ENCODE measurements at places on chromosomes 6 and 20. TPM values are rescaled to one million over a fixed set of nuclear protein-coding genes. Genes with fewer than 3 reads are reported as not detected.

DNA sequence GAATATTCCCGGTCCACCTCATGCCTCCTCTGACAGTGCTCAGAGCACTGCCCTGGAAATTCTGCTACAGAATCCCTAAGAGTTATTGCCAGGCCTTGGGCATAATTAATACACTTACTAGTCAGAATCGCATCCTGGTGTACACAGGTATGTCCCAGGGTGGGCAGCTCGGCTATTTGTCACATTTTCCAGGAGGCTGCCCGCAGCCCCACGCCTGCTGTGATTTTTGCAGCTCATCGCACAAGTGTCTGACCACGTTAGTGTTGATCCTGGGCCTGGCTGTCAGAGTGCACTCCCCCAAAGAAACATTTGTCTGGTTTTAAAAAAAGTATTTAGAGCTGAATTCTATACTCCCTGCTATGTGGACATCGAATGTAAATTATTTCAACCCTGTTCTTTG is 105.4 kb downstream of the CD83 start:
- H3K27me3 ChIP-seq = no peaks in the 10 kb centered on the region
- no peaks in the 10 kb centered on the region for H3K36me3 ChIP-seq
- H3K27ac ChIP-seq = no peak overlapping the region

DNA sequence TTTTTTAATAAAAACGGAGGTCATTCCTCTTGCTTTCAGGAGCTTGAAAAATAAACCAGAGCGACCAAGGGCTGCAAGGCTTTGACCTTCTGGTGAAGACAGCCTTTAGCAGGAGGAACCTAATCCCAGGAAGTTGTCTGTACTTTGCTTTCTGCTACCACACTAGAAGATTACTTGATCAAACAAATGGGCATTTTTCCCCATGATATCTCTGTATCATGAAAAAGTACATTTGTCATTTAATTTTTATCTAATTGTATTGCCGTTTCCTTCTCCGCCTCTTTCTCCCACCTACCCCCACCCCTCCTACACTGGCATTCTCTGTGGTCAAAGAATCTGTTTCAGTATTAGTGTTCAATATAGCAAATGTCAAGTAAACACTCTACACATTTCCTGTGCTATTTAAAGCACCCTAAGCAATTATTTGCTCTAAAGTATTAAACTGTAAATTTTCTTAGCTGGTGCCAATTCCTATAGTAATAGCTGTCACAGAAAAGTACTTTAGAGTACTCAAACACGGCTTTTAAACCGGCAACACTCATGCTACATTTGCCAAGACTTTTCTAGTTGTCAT is 29.7 kb downstream of the ATXN1 start:
- no peak overlapping the region for H3K4me3 ChIP-seq
- H3K36me3 ChIP-seq = peaks cover 24% of the 10 kb centered on the region
- peak overlapping the region; percentile 41 for H3K27ac ChIP-seq
- H3K27me3 ChIP-seq = no peaks in the 10 kb centered on the region

DNA sequence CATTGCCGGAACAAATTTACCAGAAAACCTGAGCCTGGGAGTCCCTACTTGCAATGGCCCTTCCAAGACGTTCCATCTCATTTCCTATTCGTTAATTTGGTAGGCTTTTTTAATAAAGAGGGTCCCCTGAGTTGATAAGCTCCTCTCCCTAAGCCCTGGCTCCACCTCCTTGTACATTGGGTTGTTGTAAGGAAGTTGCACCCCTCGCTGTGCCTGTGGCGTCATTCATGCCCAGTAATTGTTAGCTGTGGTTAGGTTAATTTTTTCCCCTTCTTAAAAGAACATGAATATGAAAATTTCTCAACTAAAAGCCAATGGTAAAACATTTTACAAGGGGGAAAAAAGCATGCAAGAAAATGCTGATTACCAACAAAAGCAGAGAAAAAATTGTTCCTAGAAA is 91.9 kb downstream of the SLC24A3 start:
- no peaks in the 10 kb centered on the region for H3K36me3 ChIP-seq
- no peak overlapping the region for H3K4me3 ChIP-seq
- no peaks in the 10 kb centered on the region for H3K27me3 ChIP-seq

- no peak for DNase-seq
- H3K36me3 ChIP-seq = peaks cover 10% of the 10 kb centered on the region
- no peaks in the 10 kb centered on the region for H3K27me3 ChIP-seq
- H3K27ac ChIP-seq = no peak within 1 kb of the TSS
These were observed at the start of gene TUBB1 for GRCh38 chr20:59019217-59019616. TSS of gene TUBB1 (plus strand) at chr20:59019429. CDS start at chr20:59019523, 94 bp downstream.

- no peaks in the 10 kb centered on the region for H3K27me3 ChIP-seq
- H3K36me3 ChIP-seq = peaks cover 31% of the 10 kb centered on the region
- no peak for DNase-seq
- H3K4me1 ChIP-seq = no peaks in the 10 kb centered on the region
These were observed 33.9 kb upstream of the FBXO9 start for GRCh38 chr6:53031281-53031680.

DNA sequence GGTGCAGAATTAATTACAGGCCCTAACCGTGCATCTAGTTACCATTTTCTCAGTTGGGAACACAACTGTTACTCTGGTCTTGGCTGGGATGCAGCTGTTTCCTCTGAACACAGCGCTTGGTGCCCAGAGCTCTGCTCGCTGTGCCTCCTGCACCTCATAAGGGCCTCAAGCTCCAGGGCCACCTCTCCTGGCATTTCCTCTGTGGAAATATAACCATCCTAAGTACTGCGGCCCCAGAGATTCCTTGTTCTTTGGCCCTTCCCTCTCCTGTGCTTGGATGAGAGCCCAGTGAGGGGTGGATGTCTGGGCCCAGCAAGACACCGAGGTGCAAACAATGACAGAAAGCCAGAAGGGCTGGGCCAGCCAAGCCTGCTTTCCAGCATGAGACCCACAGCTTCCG is 169.9 kb upstream of the CST7 start:
- H3K36me3 ChIP-seq = no peaks in the 10 kb centered on the region
- no peak overlapping the region for H3K4me3 ChIP-seq
- no peaks in the 10 kb centered on the region for H3K4me1 ChIP-seq
- no peak overlapping the region for H3K27ac ChIP-seq
- DNase-seq = no peak

DNA sequence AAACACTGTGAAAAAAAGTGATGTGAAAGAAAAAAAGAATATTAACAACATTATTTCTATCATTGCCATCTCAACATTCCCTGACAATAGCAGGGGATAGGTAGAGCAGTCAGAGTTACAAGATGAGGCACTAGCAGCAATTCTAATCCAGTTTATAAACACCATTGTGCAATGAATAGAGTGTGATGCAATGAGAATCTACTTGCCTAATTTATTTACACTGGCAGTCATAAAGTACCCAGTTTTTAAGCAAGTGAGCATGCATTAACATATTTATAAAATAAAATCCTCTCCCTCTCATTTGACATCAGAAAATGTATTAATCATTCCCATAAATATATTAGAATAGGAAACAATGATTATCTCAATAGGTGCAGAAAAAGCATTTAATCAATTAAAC is 2.5 kb upstream of the MANEA start:
- peaks cover 8% of the 10 kb centered on the region for H3K4me1 ChIP-seq
- no peak for DNase-seq

- H3K4me1 ChIP-seq = peaks cover 14% of the 10 kb centered on the region
- peak; percentile 71 for DNase-seq
- H3K36me3 ChIP-seq = no peaks in the 10 kb centered on the region
- H3K27ac ChIP-seq = peak overlapping the region; percentile 91
- H3K27me3 ChIP-seq = no peaks in the 10 kb centered on the region
These were observed 698 bp upstream of the LRP11 start for GRCh38 chr6:149864578-149865535.

GRCh38 chr6:365835-366234 is 25.7 kb upstream of the IRF4 start:
- no peak for DNase-seq
- no peaks in the 10 kb centered on the region for H3K4me1 ChIP-seq
- H3K4me3 ChIP-seq = no peak overlapping the region
- H3K36me3 ChIP-seq = no peaks in the 10 kb centered on the region

DNA sequence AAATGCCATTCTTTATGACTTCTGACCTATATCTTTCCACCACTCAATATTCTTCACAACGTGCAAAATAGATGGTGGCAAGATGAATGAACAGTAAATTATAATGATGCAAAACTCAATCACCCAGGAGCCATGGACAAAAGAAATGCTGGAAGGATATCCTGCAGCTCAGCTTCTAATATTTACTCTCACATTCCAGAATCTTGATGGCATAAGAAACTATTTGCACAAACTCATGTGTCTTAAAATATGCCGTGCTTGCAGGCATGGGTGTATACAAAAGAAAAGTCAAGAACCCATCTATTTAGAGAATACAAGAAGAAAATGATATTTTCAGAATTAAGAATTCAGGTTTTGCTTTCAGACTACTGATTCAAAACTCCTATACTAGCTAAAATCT is 217.8 kb downstream of the SLC35F1 start:
- no peak overlapping the region for H3K27ac ChIP-seq
- H3K4me1 ChIP-seq = no peaks in the 10 kb centered on the region
- H3K36me3 ChIP-seq = no peaks in the 10 kb centered on the region
- no peak for DNase-seq
- no peak overlapping the region for H3K4me3 ChIP-seq
- no peaks in the 10 kb centered on the region for H3K27me3 ChIP-seq

DNA sequence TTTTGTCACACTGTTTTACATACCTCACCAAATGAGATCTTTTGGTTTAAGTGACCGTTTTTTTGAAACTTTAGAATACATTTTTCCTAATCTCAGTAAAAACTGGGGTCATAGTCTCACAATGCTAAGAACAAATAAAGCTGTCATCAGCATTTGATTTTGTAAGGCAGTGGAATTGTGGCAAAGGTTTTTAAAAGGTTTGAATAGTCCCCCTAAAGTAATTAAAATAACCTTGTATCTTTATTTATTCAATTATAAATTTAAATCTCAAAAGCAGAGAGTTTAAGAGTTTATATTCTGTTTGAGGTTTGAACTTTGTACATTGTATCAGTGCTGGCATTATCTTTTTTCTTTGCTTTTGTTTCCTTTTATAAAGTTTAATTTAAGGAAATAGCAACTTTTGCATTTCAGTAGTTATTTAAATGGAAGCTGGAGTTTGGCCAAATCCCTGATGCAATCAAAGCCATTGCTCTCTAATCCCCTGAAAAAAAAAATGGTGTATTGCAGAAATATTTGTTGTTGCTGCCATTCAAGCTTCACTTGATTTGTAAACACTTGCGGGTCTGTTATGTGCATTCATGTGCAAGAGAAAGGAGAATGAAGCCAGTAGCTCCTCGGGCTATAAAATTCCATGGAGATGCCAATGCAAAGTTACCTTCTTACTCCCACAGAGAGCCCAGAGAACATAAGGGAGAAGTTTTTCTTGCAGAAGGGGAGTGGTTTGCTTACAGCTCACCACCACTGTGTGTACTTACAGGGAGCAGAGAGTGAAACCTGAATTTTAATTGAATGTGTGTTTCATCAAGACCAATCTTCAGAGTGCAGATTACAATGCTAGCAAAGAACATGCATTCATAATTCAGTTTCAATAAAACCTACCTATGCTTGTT is 391.8 kb downstream of the ARHGAP18 start:
- no peak overlapping the region for H3K4me3 ChIP-seq
- no peaks in the 10 kb centered on the region for H3K4me1 ChIP-seq
- H3K27ac ChIP-seq = no peak overlapping the region
- H3K36me3 ChIP-seq = no peaks in the 10 kb centered on the region
- no peak for DNase-seq

DNA sequence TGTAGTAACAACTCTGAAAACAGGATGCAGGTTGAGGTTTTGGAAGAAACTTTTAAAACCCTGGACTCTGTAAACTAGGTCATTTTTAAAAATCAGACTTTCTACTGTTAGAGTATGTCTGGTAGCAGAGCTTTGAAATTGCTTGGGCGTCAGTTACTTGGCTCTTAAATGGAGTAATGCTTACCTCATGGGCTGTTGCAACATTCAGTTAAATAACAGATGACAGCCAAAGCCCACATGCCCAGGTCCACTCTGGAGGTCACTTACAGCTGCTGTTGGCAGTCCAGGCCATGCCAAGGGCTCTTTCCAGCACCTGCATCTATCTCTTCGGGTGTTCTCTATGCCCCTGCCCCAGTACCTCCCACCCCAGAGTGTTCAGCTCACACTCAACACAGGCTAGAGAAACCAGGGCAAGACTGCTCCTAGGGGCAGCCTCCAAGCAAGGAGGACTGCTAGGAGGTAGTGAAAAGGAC is 96.4 kb downstream of the BANF2 start:
- no peaks in the 10 kb centered on the region for H3K36me3 ChIP-seq
- no peaks in the 10 kb centered on the region for H3K4me1 ChIP-seq
- no peaks in the 10 kb centered on the region for H3K27me3 ChIP-seq
- DNase-seq = no peak
- no peak overlapping the region for H3K4me3 ChIP-seq

DNA sequence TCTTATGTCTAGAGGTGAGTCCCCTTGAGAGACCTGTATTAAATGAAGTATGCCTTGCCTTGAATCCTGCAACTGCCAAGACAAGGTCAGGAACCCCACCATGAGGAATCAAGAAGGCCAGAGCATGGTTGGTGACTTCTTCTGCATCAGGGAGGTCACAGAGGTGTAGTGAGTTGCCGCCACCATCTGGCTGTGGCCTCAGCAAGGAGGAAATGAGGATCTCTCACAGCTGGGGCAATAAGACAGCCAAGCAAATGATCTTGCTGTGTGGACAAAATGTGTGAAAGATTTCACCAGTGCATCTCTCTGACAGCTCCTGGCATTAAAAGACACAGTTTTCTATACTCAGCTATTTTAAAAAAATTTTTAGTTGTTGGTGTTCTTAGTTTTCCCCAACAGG is 611.0 kb downstream of the DOK5 start:
- no peaks in the 10 kb centered on the region for H3K36me3 ChIP-seq

DNA sequence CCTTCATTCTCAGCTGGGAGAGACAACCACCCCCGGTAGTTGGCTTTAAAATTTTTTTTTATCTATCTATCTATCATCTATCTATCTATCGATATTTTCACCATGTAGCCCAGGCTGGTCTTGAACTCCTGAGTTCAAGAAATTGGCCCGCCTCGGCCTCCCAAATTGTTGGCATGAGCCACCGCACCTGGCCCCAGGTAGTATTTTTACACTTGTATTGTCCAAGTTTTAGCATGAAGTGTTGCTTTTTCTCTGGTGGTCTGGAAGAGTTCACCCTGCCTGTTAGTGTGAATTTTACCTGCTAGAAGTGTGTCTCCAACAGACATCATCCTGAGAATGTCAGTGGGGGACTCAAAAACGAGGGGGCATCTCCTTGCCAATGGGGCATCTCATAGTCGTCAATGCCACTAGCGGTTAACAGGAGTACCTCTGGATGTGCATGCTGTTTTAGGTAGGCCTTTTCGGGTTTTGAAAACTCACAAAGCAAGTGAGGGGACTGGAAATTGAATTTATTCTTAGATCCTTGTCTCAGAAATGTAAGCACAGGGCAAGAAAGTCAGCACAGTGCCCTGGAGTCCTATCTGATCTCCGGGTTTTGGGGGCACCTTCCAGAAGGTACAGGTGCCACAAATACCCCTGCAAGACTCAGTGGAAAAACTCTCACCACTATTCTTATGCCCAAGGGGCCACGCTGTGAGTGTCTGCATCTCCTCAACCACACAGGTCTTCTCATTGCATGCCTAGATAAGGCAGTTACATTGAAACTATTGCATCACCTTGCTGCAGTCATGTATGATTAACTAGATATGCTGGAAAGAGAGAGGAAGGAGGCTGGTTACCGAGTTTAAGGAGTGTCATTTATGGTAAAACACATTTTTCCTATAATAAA is 37.1 kb downstream of the TNFAIP3 start:
- H3K27ac ChIP-seq = no peak overlapping the region
- no peaks in the 10 kb centered on the region for H3K36me3 ChIP-seq
- H3K4me1 ChIP-seq = no peaks in the 10 kb centered on the region
- H3K27me3 ChIP-seq = peaks cover 6% of the 10 kb centered on the region
- no peak for DNase-seq
- H3K4me3 ChIP-seq = no peak overlapping the region

The SPATA25 gene
- polyA plus RNA-seq = 2.9 TPM

The SCAF8 gene
- polyA plus RNA-seq = 12.4 TPM

The MMUT gene
- 6.7 TPM for polyA plus RNA-seq

The SLC32A1 gene
- polyA plus RNA-seq = not detected

The EFCAB8 gene
- polyA plus RNA-seq = not detected

The OR2B6 gene
- 0.42 TPM for polyA plus RNA-seq
